CD4-positive, alpha-beta memory T cell (primary cell): ENCODE measurements at places on chromosomes 6 and 20. TPM values are rescaled to one million over a fixed set of nuclear protein-coding genes. Genes with fewer than 3 reads are reported as not detected.

Gene ZNF292
- 74.8 TPM for total RNA-seq

Gene C6orf132
- not detected for total RNA-seq

Gene SIRPB2
- total RNA-seq, result not detected

- H3K27ac ChIP-seq, result peak overlapping the region; percentile 25
- H3K4me3 ChIP-seq, result no peak overlapping the region
- no peaks in the 10 kb centered on the region for H3K27me3 ChIP-seq
- DNase-seq, result no peak
- no peaks in the 10 kb centered on the region for H3K36me3 ChIP-seq
Observed at GRCh38 chr6:151701911-151702562, 105.4 kb upstream of the ESR1 start.

Gene FILIP1
- total RNA-seq, result not detected

DNA sequence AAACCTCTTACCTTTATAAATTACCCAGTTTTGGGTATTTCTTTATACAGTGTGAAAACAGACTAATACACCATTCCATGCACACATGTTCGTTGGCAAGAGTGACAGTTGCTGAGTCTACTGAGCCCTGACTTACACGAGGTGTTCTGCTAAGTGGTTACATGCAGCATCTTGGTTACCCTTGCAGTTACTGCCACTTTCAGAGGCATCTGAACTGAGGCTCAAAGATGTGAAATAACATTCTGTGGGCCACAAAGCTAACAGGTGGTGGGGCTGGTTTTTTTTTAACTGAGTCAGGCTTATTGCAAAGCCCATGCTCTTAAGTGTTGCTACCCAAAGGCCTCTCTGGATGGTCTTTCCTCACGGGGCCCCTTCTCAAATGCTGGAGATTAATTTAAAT lies 54.4 kb upstream of the GTSF1L start:
- no peaks in the 10 kb centered on the region for H3K27me3 ChIP-seq
- H3K4me1 ChIP-seq, result no peaks in the 10 kb centered on the region
- H3K27ac ChIP-seq, result no peak overlapping the region
- DNase-seq, result no peak

DNA sequence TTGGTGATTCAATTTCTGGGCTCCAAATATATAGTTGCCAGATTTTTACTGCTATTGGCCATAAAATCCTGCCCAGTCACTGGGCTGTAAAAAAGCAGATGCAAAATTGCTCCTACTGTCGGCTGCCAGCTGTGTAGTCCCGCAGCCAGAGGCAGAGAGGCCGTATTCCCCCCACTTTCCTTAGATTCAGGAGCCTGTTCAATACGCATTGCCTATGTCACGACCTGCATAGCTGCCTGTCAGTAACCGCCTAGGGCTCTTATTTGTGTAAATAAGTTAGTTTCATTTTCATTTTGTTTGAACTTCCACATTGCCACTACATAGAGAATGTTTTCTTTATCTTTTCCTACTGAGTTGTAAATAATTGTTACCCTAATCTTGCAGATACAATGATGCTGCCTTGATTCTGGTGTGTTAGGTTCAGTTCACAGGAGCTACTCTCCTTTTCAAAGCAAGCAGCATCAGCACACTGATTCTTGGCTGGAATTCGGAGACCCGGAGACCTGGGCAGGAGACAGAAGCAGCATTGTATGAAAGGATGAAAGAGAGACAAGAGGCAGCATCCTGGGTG lies 46.0 kb upstream of the UST start:
- no peaks in the 10 kb centered on the region for H3K36me3 ChIP-seq
- peak; percentile 35 for DNase-seq
- peaks cover 16% of the 10 kb centered on the region for H3K4me1 ChIP-seq
- no peak overlapping the region for H3K27ac ChIP-seq

DNA sequence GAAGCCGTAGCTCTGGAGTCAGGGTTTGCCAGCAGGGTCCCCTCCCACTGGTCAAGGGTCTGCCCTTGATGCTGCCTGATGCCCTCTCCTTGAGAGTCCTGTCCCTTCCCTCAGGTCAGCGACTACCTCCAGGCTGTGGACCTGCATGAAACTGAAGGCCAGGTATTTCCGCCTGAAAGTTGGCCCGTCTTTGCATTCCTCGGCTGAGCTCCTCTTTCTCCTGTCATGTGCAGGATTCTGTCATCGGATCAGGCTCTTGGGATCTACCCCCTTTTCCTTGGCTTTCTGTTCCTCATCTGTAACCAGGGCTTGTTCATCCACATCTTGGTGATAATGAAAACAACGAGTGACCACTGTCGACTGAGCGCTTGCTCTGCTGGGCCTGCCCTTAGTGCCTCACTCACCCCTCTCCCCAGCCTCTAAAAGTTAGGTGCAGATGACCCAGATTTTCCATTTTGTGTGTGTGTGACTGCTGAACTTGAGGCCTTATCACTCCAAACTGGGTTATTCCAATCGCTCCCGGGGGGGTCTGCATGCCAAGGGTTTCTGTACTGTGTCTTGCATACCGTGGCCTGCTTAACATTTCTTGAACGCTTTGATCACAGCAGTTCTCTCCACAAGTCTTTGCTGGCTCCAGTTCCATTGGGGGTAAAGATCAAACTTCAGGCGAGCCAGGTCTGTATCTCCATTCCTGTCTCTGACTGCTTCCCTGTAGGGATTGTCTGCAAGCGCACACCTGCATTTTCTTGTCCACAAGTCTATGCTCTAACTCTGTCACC lies 81.6 kb downstream of the DTD1 start:
- H3K4me1 ChIP-seq, result no peaks in the 10 kb centered on the region
- DNase-seq, result no peak
- no peaks in the 10 kb centered on the region for H3K36me3 ChIP-seq
- no peak overlapping the region for H3K27ac ChIP-seq
- H3K4me3 ChIP-seq, result no peak overlapping the region
- H3K27me3 ChIP-seq, result no peaks in the 10 kb centered on the region

DNA sequence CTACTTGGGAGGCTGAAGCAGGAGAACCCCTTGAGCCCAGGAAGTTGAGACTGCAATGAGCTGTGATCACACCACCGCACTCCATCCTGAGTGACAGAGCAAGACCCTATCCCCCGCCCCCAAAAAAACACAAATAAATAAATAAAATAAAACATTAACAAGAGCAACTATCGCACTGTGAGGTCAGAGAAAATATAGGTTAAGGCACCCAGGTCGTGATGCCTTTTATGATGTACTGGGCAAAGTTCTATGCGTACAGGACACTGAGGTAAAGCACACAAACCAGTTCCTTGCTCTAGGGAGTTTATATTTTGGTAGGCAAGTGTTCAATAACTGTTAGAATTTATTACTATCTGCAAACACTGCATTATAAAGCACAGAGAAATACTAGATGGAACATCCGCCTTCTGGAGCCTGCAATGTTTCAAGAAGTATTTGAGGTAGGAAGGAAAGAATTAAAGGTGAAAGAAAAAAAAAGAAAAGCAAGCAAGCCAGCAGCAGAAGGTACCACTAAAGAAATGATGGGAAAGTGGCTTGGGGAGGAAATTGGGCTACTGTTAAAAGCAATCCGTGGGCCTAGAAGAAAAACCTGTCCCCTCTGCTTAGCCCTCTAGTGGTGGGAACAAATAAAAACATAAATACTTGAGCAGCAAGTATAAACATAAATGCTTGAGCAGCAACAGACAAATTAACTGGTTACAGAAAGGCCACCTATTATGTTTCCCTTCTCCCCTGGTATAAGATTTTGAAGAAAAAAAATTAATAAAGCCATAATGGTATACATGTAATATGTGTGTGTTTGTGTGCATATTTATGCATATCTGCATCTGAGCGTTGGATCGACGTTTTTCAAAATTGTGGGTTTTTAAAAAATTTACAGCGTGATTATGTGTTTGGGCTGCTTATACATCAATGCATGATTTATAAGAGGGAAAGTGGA lies 128.0 kb downstream of the PHACTR1 start:
- no peaks in the 10 kb centered on the region for H3K36me3 ChIP-seq
- no peak overlapping the region for H3K4me3 ChIP-seq
- H3K27me3 ChIP-seq, result no peaks in the 10 kb centered on the region
- peak; percentile 1 for DNase-seq
- no peak overlapping the region for H3K27ac ChIP-seq

- no peak overlapping the region for H3K27ac ChIP-seq
- H3K36me3 ChIP-seq, result no peaks in the 10 kb centered on the region
- no peak for DNase-seq
- H3K4me3 ChIP-seq, result no peak overlapping the region
Observed at GRCh38 chr20:6471110-6471647, 296.3 kb upstream of the BMP2 start.

DNA sequence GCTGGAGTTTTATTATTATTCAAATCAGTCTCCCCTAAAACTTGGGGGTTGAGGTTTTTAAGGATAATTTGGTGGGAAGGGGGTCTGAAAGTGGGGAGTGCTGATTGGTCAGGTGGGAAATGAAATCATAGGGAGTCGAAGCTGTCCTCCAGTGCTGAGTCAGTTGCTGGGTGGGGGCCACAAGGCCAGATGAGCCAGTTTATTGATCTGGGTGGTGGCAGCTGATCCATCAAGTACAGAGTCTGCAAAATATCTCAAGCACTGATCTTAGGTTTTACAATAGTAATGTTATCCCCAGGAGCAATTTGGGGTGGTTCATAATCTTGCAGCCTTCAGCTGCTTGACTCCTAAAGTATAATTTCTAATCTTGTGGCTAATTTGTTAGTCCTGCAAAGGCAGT lies 146.0 kb upstream of the SPACA1 start:
- no peak overlapping the region for H3K27ac ChIP-seq
- H3K4me3 ChIP-seq, result no peak overlapping the region
- no peaks in the 10 kb centered on the region for H3K4me1 ChIP-seq

GRCh38 chr20:48282591-48283228 lies 497.4 kb upstream of the SULF2 start:
- H3K4me3 ChIP-seq, result no peak overlapping the region
- no peak for DNase-seq
- no peaks in the 10 kb centered on the region for H3K4me1 ChIP-seq
- H3K27me3 ChIP-seq, result no peaks in the 10 kb centered on the region

- H3K27me3 ChIP-seq, result no peaks in the 10 kb centered on the region
- no peak overlapping the region for H3K4me3 ChIP-seq
- H3K36me3 ChIP-seq, result no peaks in the 10 kb centered on the region
- no peaks in the 10 kb centered on the region for H3K4me1 ChIP-seq
Observed at GRCh38 chr6:5128351-5128750, 43.2 kb downstream of the PPP1R3G start.

Gene CD109
- total RNA-seq, result 0.89 TPM

DNA sequence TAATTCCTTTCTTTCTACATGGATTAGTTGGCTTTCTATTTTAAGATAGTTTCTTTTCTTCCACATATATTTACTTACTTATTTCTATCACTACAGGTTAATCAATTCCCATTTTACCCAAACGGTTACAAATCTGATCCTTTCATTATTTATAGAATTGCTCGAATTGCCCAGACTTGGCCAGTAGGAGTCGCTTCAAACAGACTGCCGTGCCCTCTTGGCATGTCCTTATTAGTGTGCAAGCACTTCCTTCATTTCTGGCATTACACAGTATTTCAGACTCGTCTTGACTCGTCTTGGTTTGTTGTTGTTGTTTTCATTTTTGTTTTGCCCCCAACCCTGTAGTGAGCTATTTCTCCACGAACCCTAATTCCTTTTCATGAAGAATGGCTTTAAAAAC lies 74.6 kb downstream of the SAMD3 start:
- no peak for DNase-seq
- no peaks in the 10 kb centered on the region for H3K4me1 ChIP-seq
- H3K36me3 ChIP-seq, result peaks cover 11% of the 10 kb centered on the region
- H3K4me3 ChIP-seq, result no peak overlapping the region
- no peak overlapping the region for H3K27ac ChIP-seq

GRCh38 chr6:105566503-105566902 lies 163.6 kb upstream of the PREP start:
- no peak for DNase-seq
- no peaks in the 10 kb centered on the region for H3K36me3 ChIP-seq
- H3K4me1 ChIP-seq, result no peaks in the 10 kb centered on the region
- no peaks in the 10 kb centered on the region for H3K27me3 ChIP-seq

Gene SPEF1
- not detected for total RNA-seq

DNA sequence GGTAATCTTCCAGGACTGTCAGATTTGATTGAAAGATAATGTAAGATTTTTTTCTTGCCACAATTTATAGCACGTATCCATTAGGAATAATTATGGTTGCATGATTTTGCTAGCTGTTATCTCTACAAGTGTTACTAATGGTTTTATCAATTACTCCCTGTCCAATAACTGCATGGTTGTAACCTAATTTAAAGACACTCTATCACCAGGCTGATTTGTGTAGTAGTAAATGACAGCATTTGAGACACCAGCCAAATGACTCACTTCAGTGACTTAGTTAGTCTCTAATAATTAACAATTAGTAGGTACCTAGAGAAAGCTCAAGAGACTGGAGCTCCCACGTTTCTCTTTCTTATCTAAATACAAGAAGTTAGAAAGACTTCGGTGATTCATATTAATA lies 453.8 kb upstream of the POU3F2 start:
- no peak overlapping the region for H3K4me3 ChIP-seq
- no peak overlapping the region for H3K27ac ChIP-seq
- no peak for DNase-seq
- H3K27me3 ChIP-seq, result no peaks in the 10 kb centered on the region

Gene KIFC1
- total RNA-seq, result 0.69 TPM

DNA sequence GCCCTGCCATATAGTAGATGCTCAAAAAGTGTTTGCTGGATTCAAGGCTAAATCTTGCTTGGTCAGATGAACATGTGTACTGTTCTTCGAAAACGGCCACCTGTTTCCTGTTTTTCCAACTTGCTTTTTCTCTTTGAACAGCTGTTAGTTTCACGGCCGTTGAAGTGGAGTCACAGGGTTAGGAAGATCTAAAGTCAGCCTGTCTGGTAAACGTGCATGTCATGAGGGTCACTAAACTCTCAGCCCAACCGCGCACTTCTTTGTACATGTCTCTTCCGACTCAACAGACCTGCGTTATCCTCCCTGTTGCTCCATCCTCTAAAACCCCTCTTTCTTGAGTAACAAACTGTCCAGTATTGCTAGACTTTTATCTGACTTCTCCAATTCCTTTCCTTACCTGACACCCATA lies 93.2 kb upstream of the MAN1A1 start:
- no peaks in the 10 kb centered on the region for H3K4me1 ChIP-seq
- H3K36me3 ChIP-seq, result no peaks in the 10 kb centered on the region
- no peak for DNase-seq
- no peak overlapping the region for H3K4me3 ChIP-seq

DNA sequence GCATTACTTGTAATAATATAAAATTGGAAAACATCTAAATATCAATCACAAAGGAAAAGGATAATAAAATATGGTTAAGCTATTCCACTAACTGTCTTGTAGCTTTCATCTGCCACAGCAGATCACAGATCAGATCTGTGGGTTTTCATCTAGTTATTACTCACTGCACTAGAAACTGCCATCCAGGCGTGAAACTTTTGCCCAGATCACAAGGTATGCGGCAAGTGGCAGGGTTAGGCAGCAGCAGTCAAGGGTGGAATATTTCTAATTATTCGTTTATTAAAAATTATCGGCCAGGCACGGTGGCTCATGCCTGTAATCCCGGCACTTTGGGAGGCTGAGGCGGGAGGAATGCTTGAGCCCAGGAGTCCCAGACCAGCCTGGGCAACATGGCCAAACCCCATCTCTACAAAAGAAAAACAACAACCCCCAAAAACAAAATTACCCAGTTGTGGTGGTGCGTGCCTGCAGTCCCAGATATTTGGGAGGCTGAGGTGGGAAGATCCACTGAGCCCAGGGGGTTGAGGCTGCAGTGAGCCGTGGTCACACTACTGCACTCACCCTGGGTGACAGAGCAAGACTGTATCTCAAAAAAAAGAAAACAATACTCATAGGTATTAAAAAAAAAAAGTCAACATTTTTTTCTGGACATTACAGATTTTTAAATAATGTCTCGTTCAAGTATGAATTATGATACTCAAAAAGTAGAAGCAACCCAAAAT lies 32.1 kb downstream of the BEND3 start:
- H3K27ac ChIP-seq, result no peak overlapping the region
- H3K4me1 ChIP-seq, result no peaks in the 10 kb centered on the region
- no peak overlapping the region for H3K4me3 ChIP-seq
- H3K27me3 ChIP-seq, result no peaks in the 10 kb centered on the region
- DNase-seq, result no peak

Gene CALHM5
- not detected for total RNA-seq
